ENCODE measurements at places on chromosomes 16 and 17.
A peak's percentile ranks its signal among the peaks of the same experiment; 100 is the strongest.

GRCh38 chr17:58487589-58488427, at the start of gene HSF5:
TSS of gene HSF5 (minus strand) at chr17:58488408. CDS start at chr17:58488274, 134 bp downstream.
- DNase-seq, result no peak

DNA sequence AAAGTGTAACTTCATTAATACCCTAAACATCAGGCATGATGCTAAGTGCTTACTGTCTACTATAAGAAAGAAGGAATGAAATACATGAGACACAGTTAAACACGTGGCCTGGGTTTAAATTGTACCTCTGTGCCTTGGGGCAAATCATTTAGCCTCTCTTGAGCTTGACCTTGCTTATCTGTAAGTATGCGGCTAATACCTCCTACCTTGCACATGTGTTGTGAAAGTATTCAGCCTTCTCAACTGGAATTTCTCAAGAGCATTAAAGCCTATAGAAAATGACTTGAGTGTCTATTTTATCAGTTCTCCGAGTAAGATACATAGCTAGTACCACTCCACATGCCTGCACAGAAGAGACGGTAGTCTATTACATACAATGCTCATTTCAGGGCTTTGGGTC, 10.8 kb downstream of the HEATR6 start:
- DNase-seq, result no peak

GRCh38 chr17:43477832-43478634, 5.7 kb upstream of the DHX8 start:
- DNase-seq, result peak; percentile 93

DNA sequence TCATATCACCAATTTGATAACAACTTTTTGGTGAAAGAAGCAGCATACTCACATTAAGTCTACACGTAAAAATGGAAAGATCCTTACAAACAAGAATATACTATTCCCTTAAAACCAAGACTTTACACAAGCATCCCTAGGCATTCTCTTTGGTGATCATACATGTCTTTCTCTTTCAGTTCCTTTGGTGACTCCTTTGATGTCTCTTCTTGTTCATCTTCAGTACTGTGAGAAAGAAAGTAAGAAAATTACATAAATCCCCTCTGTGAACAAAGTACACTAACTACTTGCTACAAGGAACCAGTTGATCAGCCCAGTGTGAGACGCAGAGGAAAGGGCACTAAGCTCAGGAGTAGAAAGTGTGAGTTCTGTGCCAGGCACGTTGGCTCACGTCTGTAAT, 59.6 kb upstream of the MTMR4 start:
- no peak for DNase-seq

GRCh38 chr17:35817196-35817595, 7.9 kb downstream of the TAF15 start:
- no peak for DNase-seq

GRCh38 chr17:59329176-59330052, 2.0 kb upstream of the YPEL2 start:
- DNase-seq, result peak; percentile 31
